ENCODE measurements at places on chromosomes 2 and 18.

DNA sequence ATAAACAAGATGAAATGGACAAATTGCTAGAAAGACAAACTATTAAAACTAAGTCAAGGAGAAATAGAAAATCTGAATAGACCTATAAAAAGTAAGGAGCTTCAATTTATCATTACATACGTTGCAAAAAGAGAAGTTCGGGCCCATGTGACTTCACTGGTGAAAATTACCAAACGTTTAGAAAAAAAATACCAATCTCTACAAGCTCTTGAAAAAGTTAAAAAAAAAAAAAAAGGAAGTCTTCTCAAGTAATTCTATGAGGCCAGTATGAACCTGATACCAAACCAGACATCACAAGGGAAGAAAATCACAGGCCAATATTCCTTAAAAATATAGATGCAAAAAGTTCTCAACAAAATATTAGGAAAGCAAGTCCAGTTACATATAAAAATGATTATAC lies 20.2 kb upstream of the ACVR2A start:
- no peak for DNase-seq

DNA sequence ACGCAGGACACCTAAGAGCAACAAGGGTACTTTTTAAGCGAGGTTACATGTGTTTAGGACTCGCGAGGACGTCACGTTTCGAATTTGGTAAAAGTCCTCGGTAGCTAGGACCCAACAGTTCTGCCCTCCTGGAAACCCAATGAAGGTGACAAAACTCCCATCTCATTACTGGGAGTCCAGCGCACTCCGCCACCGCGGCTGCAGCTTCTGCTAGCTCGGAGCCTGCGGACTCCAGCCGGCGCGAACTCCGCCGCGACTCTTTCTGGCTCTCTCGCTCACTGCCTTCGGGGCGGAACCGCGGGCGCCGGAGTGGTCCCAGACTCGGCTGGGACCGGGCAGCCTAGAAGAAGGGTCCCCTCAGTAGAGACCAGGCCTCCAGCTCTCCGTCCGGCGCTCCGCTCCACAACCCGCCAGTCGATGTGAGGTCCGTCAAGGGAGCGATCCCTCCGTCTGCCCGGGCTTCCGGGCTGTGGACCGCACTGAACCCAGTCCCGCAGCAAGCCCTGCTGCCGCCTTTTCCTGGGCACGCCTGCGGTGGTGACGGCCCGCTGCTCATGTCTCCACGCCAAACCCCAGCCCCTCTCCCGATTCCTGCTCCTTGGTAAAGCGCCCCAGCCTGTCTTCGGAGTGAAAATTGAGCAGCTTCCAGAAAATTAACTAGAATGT lies 3.0 kb upstream of the OSR1 start:
- DNase-seq: no peak

DNA sequence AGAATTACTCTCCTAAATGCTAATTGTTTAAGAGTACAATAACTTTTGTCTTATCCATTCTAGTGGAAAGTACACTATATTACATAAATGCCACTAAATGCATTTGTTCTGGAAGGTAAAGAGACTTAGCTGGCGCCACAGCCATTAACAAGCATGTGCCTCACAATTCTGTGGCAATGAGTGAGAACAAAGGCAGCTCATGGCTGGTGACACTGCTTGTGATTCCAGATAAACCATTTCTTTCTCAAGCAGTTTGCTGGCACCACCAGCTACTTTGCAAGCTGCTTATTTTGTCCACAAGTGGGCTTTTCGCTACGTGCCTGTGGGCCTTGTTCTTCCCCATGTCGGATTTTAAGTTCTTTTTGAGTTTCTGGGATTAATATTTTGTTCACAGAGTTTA lies 147.6 kb upstream of the SMAD7 start:
- no peak for DNase-seq

GRCh38 chr2:238525990-238526389 lies 99.3 kb downstream of the ASB1 start:
- DNase-seq: no peak

- DNase-seq: no peak
Measured at GRCh38 chr2:180647221-180647620, 333.2 kb upstream of the UBE2E3 start.

DNA sequence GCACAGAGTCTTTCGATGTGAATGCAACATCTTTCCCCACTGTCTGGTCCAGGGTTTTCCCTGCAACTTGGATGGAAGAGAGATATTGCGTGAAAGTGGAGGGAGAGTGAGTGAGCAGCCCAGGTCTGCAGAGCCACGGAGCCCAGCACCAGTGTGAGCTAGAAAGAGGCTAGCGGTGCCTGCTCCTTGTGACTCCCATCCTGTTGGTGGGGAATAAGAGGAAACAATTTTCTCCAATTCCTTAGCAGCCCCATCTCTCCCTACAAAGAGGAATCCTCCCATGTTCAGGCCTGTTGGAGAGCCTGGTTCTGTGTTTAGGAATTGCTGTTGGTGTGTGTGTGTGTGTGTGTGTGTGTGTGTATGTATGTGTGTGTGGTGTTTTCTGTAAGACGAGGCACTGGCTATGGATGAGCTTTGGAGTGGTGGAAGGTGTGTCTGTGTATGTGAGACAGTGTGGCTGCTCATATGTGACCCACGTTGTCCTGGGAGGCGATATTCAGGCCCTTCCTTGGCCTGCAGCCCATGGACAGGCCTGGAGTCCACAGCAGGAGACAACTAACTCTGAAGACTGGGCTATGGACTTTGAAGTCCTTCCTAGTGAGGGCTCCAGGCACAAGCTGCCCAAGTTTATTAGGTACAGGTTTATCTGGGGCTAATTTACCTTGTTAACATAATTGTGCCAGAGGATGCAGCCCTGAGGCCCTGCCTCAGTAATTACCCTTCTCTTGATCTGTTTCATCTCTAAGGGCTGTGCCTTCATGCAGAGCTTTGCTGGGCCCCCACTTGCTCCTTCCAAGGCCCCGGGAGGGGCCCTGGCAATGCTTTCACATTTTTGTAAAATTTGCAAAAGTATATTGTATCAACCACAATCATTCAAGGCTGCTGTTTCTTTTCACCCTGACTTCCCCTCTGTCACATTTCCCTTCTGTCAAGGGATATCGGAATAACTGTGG lies 88.6 kb upstream of the HAAO start:
- no peak for DNase-seq

DNA sequence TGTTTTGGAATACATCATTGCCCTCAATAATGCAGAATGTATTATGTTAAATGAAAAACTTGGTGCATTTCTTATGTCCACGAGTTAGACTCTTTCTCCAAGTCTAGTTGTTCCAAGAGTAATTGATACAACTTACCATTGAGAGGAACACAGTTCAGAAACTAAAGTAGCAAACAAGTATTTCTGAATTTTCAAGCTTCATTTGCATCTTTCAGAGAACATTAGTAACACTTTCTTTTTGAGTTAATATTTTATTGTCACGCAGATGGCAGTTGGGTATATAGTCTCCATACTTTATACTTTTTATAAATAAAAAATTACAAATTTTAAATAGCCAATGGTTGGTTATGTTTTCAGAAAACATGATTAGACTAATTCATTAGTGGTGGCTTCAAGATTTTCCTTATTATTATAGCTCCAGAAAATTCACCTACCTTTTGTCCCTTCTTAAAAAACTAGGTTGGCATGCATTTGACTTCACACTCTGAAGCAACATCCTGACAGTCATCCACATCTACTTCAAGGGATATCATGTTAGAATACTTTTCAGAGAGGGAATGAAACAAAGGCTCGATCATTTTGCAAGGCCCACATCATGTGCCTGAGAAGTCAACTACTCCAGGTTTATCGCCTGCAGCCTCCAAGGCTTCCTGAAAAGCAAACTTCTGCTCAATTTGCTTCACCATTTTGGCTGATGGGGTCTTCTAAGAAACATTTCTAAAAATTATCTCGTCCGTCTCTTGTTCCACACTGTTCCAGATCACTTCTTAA lies 29.9 kb downstream of the LYPD6B start:
- DNase-seq: no peak

DNA sequence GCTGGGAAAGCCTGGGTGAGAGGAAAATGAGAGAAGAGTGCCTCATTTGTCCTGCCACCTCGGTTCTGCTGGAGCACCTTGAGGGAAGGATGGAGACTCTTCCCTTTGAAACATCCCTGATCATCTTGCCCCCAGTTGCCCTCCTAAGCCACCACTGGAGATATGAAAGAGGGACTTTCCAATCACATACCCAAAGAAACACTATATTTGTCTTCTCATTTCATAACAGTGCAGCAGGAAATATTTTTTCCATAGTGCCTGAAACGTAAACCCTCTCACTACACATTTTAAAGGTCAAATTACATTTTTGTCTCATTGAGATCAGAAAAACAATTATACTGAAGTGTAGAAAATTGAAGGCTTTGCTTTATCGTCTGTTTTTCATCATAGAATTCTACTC lies 63.3 kb downstream of the KCTD18 start:
- no peak for DNase-seq

- DNase-seq: no peak
Measured at GRCh38 chr2:96957244-96957643, 29.1 kb downstream of the FAM178B start.

- no peak for DNase-seq
Measured at GRCh38 chr2:158723921-158724802, 71.0 kb upstream of the DAPL1 start.

DNA sequence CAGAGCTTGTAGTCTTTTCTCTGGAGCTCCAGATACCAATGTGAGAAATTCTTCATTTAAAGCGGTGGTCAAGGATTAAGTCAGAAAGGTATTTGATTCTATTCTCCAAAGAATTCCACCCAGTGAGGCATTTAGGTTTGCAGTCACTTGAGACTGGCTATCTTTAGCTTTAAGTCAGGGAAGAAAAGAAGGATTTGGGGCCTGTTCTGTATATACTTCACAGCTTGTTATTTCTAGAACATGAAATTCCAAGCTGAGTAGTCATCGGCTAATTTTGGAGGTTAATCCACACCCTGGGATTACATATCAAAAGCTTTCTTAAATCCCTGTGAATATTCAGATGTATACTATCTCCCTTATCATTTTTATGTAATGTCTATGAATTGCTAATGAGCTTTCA lies 39.4 kb downstream of the MYOM1 start:
- no peak for DNase-seq

DNA sequence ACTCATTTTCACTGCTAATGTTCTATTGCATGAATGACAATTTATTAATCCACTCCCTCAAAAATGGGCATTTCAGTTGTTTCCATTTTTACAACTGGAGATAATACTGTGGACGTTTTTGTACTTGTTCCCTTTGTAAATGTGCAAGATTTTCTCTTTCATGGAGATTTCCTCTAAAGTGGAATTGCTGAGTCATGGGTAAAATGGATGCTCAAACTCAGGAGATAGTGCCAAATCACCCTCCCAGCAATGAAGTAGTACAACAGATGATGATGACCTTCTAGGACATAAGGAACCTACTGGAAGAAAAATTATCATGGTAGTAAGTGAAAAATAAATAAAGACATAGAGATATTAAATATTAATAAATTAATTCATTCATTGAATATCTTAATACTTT lies 460.8 kb upstream of the CHST9 start:
- DNase-seq: no peak

- DNase-seq: no peak
Measured at GRCh38 chr2:31707992-31708391, 127.3 kb upstream of the SRD5A2 start.

DNA sequence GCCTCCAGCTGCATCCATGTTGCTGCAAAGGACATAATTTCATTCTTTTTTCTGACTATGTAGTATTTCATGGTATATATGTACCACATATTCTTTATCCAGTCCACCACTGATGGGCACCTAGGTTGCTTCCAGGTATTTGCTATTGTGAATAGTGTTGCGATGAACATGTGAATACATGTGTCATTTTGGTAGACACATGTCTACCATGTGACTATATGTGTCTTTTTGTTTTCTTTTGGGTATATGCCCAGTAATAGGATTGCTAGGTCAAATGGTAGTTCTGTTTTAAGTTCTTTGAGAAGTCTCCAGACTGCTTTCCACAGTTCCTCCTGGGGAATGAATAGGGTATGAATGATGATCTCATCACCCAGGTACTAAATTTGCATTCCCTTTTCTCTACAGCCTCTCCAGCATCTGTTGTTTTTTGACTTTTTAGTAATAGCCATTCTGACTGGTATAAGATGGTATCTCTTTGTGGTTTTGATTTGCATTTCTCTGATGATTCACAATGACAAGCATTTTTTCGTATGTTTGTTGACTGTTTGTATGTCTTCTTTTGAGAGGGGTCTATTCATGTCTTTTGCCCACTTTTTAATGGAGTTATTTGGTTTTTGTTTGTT lies 35.6 kb upstream of the FEZ2 start:
- no peak for DNase-seq

DNA sequence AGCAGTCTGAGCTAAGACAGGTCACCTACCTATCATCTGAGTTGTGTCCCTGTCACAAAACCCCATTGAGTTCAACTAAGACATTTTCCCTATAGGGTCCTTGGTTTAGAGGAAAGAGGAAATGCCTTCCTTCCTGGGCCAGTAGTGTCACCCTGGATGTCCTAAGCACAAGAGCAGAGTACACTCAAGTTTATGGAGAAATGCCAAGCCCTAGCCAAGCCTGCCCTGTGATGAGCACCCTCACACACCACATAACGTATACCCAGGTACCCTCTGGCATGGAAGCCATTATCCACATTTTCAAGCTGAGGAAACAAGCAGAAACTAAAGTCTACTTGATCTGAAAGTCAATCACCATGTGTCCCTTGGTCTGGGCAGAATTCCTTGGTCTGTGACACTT lies 37.3 kb downstream of the SUCLG1 start:
- no peak for DNase-seq

DNA sequence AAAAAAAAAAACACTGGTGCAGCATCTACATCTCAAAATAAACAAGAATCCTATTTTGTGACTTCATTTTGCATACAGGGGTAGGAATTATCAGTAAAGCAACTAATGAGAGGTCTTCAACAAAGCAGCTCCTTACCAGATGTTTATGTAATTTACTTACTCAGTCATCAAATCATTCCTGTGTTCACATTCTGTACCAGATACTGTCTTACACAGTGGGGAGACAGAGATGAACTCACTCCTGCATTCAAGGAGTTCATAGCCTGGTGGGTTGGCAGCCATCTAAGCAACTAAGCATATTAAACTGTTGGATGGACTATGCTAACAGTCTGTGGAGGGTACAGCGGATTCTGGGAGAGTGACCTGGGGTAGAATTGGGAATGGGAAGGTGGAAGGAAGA lies 169.0 kb downstream of the OSR1 start:
- no peak for DNase-seq

DNA sequence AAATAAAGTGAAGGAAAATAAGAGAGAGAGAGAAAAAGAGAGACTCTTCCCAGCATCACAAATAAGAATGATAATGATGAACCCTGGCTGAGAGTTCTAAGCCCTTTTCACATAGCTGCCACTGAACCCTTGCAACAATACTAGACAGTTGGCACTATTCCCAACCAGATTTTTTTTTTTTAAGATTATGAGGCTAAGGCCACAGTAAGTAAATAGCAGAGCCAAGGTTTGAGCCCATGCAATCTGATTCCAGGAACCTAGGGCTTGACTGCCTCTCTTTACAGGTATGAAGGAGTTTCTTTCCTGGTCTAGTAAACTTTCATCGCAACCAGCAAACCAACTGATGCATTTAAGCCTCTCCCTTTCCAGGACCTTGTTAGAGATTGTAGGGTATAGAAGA lies 424.6 kb downstream of the NCKAP5 start:
- DNase-seq: no peak

- peak; percentile 2 for DNase-seq
Measured at GRCh38 chr2:238821391-238821790, 26.5 kb upstream of the TWIST2 start.

- DNase-seq: no peak
Measured at GRCh38 chr2:101983486-101983885, 8.3 kb upstream of the IL1R2 start.

Measured in AG04450 (cell line).